ENCODE measurements at places on chromosomes 2 and 18.

DNA sequence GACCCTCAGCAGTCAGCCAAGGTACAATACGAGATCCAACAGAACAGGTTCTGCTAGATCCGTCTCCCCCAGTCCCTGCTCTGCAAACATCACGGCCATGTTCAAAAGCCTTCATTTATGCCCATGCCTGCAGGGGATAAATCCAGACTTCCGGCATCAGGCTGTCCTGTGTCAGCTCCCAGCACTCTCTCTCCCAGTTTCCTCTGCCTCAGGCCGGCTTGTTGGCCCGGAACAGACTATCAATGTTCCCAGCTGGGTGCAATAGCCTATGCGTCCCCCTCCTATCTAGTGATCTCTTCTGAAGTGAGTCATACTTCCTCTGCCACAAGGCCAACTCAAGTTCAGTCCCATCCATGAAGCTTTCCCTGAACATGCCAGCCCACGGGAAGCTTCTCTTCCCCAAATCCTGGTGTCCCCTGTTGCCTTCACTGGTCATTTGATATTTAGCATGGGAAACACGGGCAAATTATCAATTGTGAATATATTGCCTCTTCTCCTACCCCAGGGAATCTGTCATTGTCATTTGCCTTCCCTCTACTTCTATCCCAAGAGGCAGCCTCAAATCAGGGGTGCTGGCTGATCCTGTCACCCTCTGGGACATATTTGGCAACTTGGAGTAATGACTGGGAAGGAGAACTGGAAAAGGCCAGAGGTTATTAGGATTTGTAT lies 51.1 kb downstream of the CAPN13 start:
- DNase-seq: no peak

- DNase-seq: no peak
Observed at GRCh38 chr2:9097892-9098291, 94.4 kb upstream of the MBOAT2 start.

DNA sequence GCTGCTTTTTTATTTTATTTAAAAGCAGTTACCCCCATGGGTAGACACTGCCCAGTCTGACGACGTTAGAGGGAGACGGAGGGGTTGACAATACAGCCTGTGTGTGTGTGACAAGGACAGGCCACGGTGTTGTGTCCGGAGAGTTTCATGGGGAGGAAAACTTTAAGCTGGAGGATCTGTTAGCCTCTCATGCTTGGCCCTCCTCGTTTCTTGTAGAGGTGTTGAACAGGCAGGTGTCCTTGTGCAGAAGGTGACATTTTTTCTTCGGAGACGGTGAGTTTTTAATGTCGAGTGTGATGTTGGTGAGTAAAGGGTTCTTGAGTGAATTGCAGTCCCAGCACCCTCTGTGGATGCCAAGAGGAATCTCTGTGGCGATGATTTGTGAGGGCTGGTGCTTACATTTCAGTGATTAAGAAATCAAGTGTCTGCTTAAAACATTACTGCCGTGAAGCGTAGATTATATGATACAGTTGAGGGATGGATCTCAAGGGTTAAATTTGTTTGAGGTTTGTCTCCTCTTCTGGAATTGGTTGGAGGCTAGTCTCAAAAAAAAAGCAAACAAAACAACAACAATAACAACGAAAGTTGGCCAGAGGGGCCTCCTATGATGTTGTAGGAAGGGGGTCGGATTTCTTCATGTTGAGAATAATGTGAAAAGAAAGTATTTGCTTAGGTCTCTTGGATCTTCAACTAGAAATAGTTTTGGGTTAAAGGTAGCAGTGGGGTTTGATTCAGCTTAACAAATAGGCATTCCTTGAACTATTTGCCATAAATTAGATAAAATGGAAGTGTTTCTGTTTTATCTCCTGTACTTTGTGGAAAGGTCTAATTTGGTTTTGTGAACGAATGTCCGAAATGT lies 1.6 kb downstream of the NCOA1 start:
- DNase-seq: no peak

DNA sequence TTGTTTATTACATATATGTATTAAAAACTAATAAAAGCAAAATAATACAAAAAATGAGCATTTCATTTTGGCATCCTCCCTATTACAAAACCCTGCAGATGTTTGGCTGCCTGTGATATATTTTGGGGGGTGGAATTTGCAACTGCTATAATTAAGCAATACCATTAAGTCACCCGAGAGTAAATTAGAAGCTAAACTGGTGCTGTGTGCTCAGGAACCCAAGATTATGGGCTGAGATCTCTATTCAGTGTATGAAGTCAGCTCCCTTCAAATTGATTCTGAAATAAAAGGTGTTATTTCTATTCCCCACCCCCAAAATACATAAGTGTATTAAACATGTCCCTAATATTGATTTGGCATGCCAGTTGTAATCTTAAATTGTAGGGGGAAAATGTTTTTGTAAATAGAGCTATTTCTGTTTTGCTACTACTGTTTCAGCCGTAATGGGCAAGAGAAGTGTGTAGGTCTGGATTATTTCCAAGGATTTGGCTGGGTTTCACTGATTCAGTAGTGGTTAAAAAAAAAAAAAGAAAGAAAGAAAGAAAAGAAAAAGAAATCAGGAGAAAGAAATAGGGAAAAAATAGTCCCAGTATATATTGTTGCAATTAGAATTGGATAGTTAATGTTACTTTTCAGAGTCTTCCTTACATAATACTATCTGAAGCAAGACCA lies 110.9 kb downstream of the SS18 start:
- no peak for DNase-seq

DNA sequence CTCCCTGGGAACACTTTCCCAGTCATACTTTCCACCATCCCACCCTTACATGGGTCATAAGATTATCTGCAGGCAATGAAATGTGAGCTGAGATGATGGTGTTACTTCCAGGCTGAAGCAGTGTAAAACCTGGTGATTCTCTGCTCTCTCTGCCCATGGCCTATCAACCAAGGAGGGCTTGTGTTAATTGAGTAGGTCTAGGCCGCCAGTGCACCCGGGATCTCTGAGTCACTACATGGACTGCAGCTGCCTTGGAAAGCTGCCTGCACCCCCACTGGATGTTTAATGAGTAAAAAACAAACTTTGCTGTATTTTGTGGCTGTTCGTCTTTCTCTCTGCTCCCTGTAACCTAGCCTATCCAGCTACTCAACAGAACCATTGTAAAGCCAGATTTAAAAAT lies 451.7 kb upstream of the SMIM21 start:
- DNase-seq: no peak

DNA sequence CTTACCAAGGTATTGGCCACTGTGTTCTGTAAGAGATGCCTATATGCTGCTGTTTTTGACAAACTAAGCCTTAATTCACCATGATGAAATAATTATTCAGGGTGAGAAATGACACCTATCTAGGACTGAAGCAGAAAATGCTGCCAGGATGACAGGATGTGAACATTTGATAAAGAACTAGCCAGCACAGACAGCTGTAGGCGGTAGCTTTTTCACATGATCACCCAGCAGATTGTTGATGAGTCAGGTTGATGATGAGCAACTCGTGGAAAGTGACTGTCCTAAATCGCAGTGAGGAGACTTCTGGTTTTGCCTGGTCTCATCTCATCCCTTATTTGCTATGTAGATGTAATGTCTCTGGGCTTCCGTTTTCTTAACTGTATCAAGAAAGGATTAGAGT lies 144.1 kb downstream of the PRPF40A start:
- DNase-seq: peak; percentile 49

DNA sequence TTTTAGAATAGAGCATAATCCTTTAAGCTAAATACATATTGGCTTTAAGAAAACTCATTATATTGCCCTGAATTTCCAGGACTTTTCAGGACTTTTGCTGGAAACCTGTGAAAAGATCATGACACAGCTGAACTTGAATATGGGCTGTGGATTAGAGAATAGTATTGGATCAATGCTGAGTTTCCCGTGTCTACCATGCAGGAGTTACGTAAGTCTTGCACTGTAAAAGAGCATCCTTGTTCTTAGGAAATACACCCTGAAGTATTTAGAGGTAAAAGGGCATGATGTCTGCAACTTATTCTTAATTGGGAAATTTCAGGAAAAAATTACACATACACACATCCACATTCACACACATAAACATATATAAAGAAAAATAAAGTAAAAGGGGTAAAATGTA lies 82.1 kb downstream of the ZFP36L2 start:
- DNase-seq: no peak

DNA sequence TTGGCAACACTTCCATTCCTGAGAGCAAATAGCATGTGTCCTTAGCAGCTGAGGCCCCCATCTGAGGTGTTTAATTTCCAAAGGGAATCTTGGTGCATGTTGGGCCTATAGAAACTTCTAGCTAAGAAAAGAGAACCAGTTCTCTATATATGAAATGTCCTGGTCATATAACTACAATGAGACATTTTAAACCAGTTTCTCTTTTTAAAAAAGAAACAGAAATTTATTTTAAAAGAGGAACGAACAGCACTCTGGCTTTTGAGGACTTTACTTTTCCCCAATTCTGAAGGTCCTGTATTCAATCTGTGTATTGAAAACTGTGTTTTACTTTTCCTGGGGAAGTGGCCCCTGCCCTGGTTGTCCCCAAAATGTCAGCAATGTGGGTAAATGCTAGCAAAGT lies 309.5 kb upstream of the STON1 start:
- no peak for DNase-seq

GRCh38 chr2:174745142-174745541 lies 19.1 kb downstream of the CHRNA1 start:
- DNase-seq: no peak

DNA sequence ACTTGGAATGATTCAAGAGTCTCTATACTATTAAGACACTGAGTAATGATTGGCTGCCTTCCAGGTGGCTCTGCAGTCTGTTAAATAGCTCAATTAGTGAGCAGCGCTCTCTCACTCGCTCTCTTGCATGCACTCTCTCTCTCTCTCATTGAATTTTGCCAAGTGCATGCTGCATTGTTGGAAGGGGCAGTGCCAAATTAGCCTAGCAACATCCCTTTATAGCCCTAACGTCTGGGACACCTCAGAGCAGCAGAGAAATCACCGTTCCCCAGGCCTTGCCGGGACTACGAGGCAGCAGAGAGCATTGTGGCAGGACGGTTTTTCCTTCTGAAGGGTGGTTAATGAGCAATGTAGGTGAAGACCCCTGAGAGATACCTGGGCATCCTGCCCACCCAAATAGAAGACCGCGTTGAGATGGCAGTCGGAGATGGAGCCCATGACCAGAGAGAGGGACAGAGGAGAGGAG lies 447.6 kb upstream of the POU3F3 start:
- DNase-seq: no peak

- no peak for DNase-seq
Observed at GRCh38 chr2:77962943-77963342, 440.8 kb upstream of the LRRTM4 start.

DNA sequence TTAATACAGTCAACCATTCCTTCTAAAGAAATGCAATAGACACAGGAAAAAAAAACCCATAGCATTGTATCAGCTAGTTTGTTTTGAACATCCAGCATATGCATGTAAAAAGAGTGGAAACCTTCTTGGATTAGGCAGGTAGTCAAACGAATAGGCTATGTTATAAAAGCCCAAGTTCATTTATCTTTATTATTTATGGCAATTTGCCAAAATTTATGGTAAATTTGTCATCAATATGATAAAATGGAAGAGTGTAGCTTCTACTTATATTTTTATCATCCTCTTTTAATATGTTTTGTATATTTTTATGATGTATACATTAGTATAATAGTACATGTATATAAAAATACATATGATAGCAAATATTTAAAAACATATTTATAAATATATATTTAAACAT lies 23.9 kb downstream of the DSC1 start:
- no peak for DNase-seq

GRCh38 chr2:99660616-99661406 lies 171.0 kb upstream of the REV1 start:
- no peak for DNase-seq

- DNase-seq: no peak
Observed at GRCh38 chr2:168601741-168602140, 145.7 kb downstream of the CERS6 start.

GRCh38 chr2:214649440-214650205 lies 159.9 kb downstream of the BARD1 start:
- DNase-seq: no peak

- DNase-seq: no peak
Observed at GRCh38 chr2:101533561-101534148, 58.7 kb upstream of the RFX8 start.

DNA sequence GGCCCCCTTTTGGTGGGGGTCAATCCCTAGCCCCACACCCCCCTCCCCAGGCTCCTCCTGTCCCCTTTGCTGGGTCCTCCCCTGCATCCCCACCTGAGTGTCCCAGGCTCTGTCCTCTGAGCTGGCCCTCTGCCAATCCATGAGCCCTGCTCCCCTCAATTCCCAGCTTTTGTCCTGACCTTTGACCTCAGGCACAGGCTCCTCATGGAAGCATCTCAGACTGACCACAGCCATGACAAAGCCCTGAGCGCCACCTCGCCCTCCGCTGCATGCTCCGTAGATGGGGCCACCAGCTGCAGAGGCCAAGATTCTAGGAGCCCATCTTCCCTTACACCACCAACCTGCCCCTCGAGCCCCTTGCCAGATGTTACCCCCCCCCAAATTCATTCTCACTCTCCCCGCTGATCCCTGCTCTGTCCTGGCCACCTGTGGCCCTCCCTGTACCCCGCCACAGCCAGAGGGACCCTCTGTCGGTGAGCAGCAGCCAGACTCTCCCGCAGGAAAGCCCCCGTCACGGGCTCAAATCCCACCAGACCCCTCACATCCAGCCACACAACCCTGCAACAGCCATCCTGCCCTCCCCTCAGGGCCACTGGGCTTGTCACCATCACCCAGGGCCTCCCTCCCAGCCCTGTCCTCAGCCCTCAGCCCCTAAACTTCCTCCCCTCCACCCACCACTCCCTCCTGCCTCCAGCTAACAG lies 206.0 kb downstream of the MGAT5 start:
- no peak for DNase-seq

DNA sequence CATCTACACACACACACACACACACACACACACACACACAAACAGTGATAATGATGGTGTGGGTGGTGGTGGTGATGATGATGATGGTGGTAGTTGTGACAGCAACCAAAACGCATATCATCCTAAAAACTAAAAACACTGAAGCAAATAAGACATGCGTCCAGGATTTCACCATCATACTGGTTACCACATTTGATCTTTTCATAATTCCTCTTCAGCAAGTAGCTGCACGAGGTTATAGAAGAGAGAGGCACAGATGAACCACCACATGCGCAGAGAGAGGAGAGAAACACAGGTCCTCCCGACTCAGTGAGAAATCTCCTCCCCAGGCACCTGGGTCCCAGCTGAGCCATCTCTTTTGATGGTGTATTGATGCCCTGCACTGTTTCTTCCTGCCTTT lies 393.3 kb downstream of the METTL4 start:
- DNase-seq: no peak

- DNase-seq: no peak
Observed at GRCh38 chr2:190462611-190463010, 54.5 kb downstream of the MFSD6 start.
